ENCODE measurements at places on chromosomes 4 and X.

DNA sequence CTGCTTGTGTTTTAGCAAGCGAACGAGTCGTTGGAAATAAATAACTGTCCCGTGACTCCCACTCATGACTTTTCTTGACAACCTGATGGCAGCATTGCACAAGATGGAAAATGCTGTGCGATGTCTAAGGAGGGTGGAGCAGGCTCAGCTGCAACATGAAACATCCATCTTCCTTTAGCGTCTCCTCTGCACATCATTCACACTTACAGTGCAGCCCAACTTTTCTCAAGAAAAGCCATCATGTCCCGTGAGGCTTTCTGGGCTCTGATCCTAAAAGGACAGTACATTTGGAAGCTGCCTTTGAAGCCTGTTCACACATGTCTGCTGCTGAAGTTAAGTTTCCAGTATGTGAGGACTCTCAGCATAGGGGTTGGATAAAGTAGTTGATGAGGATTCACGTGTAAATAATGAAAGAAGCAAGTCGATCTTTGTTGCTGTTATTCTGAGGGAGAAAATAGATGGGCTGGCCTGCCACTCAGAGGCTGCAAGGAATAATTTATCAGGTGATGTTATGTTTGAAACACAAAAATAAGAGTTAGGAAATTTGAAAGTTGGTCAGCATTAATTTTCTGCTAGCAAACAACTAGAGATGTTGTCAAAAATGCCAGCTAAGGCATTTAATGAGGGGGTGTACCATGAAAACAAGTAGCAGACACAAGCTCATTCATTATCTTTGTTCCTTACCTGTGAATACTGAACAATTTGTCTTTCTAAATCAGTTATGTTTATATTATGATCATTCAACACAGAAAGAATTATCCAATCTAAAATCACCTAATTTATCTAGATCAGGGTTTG lies 328.7 kb upstream of the ZFP42 start:
- no peak for DNase-seq

DNA sequence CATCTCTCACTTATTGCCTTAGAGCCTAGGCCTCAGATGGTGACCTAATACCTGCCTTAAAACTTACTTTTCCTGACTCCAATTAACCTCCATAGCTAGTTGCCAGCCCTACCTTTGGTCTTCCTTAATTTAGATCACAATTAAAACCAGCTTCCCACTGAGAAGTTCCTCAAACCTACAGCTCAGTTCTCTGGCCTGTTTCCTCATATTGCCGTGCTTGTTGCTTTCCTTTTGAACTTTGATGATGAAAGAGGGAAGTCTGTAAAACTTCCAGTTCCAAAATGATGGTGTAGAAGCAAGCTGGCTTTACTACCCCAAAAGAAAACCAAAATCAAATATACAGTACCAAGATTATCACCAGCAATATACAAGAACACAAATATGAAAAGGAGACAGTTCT lies 28.9 kb upstream of the CAMK2D start:
- DNase-seq, result no peak

DNA sequence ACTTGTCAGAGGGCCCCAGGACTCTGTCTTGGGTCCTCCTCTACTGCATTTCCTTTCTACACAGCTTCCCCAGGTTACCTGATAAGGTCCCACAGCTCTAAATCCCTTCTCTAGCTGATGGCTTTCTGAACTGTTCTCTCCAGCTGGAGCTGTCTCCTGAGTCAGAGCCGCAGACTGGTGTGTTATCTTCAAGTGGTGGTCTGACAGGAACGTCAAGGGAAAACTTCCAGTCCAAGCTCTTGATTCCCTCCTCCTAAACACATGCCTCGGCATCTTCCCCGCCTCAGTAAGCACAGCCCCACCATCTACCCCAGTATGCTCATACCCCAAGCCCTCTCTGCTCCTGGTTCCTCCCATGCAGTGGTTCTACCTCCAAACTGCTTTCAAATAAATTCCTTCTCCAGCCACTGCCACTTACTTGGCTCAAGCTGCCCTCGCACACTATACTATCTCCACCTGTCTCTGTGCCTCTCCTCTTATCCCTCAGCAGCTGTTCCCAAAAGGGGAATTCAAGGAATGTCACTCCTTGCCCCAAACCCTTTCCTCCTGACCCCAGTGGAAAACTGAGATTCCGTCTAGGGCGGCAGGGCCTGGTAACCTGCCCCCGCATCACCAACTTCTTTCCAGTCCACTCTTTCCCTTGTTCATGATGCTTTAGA lies 17.2 kb upstream of the CENPU start:
- DNase-seq, result no peak

DNA sequence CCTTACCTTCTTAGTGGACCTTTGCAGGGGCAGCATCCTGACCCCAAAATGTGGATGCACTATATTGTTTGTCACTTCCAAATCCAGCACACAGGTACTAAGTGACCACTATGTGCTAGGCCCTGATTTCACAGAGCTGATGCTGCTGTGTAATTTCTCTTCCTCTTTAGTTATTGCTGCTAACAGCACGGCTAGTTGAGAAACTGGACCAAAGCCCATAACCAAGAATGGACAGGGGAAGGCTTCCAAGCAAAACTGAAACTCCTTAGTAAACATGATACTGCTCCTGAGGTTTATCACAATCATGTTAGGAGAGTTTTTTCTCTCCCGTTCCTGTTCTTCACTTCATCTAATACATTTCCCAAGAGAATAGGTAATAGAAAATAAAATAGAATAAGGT lies 172.9 kb upstream of the TTC29 start:
- no peak for DNase-seq

DNA sequence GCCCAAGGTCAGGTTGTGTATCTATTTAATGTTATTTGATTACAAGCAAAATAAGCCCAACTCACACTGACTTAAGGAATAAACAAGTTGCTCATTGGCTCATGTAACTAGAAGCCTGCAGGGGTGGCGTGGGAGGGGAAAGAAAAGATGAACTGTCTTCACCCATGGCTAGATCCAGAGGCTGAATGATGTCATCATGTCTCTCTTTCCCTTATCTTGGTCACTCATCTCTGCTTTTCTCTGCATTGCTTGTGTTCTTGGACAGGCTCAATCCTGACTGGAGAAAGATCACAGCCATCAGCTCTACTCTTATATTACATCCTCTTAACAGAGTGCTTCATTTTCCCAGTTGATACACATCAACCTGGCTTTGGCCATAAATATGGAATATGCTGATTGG lies 290.0 kb upstream of the DIAPH2 start:
- DNase-seq, result no peak

GRCh38 chrX:87583679-87584078 lies 66.1 kb downstream of the KLHL4 start:
- no peak for DNase-seq

DNA sequence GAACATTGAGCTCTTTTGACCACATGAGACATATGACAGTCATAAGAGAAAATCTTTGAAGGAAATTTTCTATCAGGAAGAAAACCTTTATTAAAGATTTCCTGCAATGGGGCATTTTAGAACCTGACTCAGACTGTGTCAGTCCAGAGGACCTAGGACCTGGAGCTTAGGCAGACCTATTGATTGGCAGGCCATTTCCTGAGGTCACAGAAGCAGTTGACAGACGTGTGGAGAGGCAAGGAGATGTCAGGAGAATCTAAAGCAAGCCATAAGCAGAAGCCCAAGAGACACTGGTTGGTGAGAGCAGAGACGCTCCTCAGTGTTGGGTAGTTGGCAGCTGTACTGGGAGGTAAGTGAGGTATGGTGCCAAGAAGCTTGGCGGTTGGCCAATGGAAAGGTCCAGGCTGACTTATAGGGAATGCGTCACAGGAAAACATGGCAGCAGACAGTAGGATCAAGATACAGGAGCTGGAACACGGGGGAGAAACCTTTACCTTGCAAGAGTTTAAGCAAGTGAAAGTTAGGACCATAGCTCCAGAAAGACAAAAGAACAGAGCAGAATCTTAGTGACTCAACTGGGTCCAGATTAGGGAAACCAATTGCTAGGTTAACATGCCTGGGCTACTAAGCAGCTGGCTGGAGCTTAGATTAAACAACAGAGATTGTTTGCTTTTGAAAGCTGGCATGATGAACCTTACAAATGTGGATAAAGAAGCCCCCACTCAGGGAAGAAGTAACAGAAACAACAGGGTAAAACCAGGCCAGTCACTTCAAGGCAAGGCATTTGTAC lies 18.6 kb downstream of the PALLD start:
- no peak for DNase-seq

GRCh38 chr4:80566203-80566872 lies 230.8 kb downstream of the CFAP299 start:
- DNase-seq, result no peak

Measured in stimulated activated CD4-positive, alpha-beta T cell treated with anti-CD3 and anti-CD28 coated beads, Interleukin-15, amount 100 ng/mL, for 1 hour (primary cell).